CD4-positive, alpha-beta T cell treated with Interleukin-2 at 100 ng/mL for 4 hours (primary cell): ENCODE measurements at places on chromosomes 1 and 21.

GRCh38 chr1:114075546-114076242 lies 78.0 kb downstream of the SYT6 start:
- no peak for DNase-seq

GRCh38 chr1:177464686-177465085 lies 293.9 kb downstream of the BRINP2 start:
- no peak for DNase-seq

DNA sequence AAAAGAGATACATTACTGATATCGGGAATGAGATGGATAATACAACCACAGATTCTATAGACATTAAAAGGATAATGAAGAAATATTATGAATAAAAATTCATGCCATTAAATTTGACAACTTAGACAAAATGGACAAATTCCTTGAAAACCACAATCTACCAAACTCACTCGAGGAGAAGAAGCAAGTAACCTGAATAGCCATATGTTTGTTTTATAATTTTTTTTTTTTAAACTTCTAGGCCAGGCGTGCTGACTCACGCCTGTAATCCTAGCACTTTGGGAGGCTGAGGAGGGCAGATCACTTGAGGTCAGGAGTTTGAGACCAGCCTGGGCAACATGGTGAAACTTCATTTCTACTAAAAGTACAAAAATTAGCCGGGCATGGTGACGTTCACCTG lies 327.9 kb downstream of the VAV3 start:
- no peak for DNase-seq

DNA sequence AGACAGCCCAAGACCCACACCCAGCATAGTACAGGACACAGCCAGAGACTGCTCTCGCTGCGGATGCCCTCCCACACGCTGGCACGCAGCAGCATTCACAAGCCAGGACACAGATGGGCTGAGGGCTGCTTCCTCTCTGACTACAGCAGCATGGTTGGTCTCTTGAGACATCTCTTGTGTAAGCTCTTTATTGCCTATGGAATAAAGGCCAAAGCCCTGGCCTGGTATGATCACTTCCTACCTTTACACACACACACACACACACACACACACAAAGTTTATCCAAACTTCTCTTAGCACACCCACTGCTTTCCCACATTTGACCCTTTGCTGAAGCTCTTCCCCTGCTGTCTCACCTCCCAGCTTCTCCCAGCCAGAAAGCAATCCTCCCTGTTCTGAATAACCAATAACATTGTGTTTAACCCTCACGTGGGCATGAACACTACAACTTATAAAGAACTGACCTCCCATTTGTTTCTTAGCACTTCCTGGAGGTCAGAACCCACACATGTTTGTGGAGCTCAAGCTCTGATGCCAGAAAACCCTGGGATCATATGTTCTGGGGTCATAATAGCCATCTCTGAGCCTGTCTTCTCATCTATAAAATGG lies 1.2 kb upstream of the LUZP1 start:
- DNase-seq = no peak

DNA sequence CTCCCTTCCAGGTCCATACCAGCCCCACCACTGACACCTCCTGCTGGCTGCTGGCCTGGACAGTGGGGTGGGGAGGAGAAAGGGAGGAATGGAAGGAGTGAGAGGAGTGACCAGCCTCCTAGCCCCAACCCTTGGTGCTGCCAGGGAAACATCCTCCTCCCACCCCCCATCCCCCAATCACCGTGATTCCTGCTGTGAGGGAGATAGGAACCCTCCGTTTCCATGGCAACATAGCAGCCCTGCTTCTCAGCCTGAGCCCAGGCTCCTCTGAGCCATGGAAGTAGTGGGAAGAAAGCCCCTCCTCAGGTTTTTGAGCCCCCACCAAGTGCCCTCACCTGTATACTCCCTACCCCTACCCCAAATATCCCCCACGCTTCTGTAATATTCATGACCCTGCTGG lies 44.4 kb upstream of the SCMH1 start:
- DNase-seq = no peak
